ENCODE measurements at places on chromosomes 3 and 15.

GRCh38 chr3:51684971-51685751 is 14.1 kb downstream of the TEX264 start:
- no peak for DNase-seq

DNA sequence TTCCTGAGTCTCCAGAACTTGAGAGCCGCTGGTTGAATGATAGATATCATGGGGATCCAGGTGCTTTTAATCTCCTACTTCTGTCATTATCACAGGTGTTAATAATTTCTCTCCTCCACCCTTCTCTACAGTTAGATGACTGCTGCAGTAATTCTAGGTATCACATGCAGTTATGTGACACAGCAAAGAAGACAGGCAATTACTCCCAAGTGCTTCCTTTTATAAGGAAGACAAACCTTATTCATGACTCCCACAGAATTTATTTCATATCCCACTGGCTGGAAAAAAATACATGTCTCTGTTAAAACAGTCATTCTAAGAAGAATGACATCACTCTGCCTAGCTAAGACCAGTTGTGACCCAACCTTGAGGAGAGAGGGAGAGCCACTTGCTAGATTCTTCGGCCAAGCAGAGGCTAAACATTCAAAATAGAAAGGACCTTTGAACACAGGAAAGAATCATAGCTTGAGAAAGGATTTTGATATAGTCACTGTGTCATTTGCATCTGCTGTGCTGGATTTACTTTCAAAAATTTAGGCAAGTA is 500.6 kb downstream of the SI start:
- no peak for DNase-seq

GRCh38 chr3:12655701-12656100 is 8.2 kb downstream of the RAF1 start:
- DNase-seq = no peak

DNA sequence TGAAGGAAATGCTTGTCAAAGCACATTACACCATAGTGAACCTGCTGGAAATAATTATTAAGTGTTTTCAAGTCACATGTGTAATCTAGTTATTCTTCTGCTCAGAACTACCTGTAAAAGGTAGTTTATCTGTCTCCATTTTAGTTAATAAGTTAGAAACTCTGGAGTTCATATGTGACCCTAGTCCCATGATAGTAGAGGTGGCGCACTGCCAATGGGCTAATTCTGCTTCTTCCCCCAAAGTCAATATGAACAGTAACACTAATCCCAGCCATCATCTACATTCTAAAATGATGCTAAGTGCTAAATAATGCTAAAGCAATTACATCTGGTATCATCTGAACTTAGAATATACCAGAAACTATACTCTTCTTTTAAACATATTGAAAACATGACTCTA is 361.0 kb upstream of the NECTIN3 start:
- DNase-seq = no peak

DNA sequence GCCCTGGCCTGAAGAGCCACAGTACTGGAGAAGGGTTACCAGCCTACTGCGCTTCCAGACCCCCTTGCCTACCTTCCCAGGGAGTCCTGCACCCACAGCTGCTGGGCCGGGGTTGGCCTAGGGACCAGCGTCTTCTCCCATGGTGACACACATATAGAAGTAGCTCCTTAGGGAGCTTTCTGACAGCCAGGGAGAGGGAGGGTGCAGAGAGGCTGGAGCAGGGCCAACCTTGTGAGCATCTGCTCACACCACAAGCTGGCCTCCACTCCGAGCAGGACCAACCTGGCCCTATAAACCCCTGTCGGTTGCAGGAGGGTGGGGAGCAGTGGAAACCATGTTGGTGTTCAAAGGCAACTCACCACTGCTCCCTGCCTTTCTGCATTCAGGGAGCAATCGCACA is 35.2 kb downstream of the SRPRB start:
- DNase-seq = no peak

DNA sequence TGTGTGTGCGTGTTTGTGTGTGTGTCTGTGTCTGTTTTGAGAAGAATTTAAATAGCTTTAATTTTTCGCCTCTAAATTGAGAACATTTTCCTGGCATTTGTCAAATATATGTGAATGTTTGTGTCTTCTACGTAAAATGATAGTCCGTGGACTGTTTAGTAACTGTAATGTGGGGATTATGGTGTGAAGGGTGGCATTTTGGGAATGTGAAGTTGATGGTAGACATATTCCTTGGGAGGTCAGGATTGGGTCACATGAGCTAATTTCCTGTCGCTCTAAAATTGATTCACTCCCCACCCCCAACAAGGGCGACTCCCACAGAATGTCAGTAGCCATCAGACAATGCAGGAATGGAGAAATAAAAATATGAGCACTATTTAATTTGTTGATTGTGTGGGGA is 107.3 kb downstream of the ITPR1 start:
- DNase-seq = no peak

DNA sequence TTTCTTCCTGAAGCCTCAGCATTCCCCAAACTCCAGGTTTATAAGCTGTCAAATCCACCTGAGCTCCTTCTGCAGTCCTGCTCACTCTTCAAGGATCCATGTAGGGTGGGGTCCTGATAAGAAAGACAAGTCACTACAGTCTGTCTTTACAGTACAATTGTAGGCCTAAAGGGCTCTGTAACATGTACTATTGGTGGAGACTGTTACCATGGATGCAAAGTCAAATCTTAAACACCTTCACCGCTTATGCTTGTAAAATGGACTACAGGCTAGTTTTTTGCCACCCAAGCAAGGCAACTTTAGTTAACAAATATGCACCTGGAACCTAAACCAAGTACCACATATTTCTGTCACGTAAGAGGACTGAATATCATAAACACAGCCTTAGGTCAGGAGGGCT is 44.7 kb downstream of the CBLB start:
- no peak for DNase-seq

- no peak for DNase-seq
Measured at GRCh38 chr15:40660686-40661085, 34.3 kb upstream of the RAD51 start.

- no peak for DNase-seq
Measured at GRCh38 chr3:66037986-66038369, 740 bp downstream of the MAGI1 start.

DNA sequence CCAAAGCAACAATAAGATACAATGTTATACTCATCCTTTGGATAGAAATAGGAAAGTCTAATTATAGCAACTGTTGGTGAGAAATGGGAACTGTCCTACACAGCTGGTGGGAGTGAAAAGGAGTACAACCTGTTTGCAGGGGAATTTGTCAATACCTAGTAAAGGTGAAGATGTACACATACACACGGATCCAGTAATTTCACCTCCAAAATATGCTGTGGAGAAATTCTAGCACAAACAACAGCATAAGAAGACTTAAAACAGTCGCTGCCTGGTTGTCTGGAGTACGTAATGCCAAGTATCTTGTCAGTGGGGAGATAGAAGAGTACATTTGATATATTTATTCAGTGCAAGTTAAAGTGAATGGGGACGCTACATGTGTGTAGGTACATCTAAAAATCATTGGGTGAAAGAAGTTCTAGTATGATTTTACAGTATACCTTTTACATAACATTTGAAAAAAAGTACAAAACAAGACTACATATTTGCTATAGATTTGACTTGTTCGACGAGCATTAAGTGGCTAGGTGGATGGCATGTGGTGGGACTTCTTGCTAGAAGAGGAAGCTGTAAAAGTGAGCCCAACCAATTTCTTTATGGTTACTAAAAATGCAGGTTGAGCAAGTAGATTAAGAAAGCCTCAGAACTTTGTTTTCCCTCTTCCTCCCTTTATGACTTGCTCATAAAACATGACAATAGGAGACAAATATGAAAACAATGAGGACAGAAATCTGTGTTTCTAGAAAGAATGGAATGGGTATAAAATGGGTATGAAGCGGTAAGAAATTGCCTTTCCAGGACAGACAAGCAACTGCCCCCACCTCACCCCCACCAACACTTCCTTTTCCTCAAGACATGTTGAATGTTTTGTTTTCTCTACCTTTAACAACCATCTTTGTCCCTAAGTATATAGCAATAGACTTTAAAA is 50.2 kb upstream of the CCR4 start:
- DNase-seq = no peak

GRCh38 chr3:3335903-3336302 is 156.4 kb upstream of the CRBN start:
- DNase-seq = no peak

GRCh38 chr3:188955919-188956318 is 215.9 kb upstream of the TPRG1 start:
- DNase-seq = no peak

DNA sequence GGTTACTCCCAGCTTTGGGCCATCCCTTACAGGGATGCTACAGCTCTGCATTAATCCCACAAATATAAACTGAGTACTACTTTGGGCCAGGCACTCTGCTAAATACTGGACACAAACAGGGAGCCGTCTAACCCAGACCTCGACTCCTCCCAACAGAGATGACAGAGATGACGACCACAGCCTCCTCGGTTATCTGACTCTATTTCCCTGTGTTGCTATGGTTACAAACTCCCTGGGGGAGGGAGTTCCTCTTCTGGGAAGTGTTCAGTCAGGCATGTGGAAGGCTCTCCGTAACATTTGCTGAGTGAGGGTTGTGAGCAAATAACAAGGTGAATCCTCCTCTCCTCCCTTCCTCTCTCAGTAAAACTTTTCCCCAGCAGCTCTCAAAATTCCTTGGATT is 6.7 kb upstream of the CMTM7 start:
- peak; percentile 65 for DNase-seq

DNA sequence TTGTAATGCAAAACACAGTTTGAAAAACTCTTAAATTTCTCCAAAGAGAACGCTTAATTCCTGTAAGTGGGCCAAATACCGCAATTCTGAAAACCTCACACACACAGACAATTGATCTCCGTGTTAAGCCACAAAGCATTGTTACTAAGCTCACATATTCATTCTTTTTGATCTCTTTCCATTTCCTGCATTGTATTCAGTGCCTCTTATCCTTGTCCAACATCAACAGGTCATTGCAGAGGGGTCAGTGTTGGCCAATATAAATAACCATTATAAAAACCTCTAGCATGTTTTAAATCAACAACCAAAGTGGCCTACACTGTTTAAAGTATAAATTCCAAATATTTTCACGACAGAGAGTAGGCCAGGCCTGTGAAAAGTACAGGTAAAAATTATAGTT is 171.1 kb downstream of the PDZRN3 start:
- no peak for DNase-seq

- no peak for DNase-seq
Measured at GRCh38 chr3:97939401-97939800, 32.8 kb downstream of the RIOX2 start.

DNA sequence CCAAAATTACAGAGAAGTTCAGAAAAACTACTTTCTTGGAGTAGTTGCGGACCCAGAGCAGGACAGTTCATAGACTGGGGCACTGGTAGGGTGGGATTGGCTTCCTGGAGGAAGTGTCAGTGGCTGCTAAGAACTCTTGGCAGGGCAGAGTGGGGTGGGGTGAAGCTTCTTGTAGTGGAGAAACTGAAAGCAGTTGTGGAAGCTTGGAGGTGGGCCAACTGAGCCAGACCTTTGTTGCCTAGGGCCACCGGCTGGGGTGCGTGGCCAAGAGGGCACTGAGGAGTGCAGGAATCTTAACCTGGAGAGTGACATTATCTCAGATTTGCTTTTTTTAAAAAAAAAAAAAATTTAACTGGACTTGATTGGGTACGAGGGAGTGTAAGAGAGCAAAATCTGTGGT is 3.1 kb downstream of the KAT2B start:
- DNase-seq = no peak

DNA sequence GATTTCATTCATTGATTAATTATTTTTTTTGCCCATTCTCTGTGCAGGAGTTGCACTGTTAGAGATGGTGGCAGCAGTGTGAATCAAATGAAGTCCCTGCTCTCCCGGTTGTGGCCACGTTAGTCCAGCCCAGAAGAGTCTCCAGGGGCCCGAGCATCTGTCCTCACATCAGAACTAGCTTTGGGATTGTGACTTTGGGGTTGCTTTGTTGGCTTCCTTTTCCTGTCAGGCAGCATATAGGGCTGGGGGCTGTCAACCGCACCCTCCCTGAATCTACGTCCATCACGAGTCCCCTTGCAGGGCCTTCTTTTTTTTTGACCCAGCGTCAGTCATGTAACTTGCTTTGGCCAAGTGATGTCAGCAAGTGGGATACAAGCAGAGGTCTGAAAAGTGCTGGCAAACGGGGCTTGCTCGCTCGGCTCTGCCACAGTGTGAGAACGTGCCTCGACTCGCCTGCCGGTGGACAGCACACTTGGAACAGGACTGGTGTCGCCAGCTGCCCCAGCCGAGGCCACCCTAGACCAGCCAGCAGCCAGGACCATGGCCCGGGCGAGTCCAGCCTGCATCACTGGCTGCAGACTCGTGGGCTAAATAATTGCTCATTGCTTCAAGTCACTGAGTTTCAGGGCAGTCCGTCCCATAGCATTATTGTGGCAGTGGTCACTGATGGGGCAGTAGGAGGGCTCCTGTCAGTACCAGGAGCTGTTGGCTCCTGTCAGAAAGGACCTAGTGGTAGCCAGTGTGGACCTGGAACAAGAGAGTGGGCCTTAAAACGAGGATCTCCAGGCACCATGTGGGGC is 151.6 kb upstream of the MEF2A start:
- no peak for DNase-seq

DNA sequence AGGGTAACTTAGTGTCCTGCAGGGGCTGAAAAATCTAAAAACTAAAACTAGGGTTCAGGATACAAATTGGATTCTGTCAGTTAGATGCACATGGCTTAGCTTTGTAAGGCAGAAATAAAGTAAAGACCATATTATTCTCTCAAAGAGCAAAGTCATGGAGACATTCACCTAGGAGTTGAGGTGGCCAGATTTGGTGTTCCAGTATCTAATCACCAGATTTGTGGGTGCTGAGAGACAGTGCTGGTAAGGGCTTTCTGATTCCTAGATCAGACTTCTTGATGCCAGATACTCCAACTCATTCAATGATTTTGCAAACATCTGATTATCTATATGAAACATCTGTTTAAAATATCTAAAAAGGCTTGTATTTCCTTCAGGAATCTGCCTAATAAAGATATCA is 28.3 kb upstream of the TBC1D5 start:
- no peak for DNase-seq

- DNase-seq = no peak
Measured at GRCh38 chr3:105353485-105354161, 13.1 kb upstream of the ALCAM start.

DNA sequence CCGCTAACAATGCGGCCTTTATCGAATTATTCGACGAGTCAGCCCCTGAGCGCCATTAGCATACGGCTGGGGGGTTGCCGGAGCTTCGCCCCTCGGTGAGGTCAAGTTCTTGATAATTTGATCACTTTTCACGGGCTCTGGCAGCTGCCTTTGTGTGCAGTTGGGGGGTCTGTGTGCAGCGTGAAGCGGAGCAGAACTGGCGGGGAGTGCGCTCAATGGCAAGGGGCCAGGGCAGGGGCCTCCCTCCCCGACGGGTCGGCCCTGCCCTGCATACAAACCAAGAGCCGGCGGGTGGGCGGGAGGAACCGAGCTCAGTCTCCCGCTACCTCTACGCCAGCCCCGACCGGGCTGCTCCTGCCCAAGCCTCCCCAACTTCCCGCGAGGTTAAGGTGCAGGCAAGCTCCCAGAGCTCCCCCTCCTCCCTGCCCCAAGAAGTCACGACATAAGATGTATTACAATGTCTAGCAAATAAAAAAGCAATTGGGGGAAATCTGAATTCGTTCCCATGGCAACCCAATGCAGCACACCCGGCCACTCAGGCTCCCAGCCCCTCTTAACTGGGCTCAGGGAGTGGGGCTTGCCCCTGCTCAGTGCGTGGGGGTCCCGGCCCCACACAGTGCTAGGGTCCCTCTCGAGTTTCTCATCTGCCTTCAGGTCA is 34.1 kb upstream of the POLG start:
- DNase-seq = no peak

- no peak for DNase-seq
Measured at GRCh38 chr3:167864552-167864874, 129.0 kb downstream of the SERPINI1 start.
